ENCODE measurements at places on chromosomes 1 and 21.

- DNase-seq = no peak
These were observed 141.8 kb downstream of the AKT3 start for GRCh38 chr1:243708210-243708609.

GRCh38 chr1:63486629-63487028, 36.4 kb downstream of the ITGB3BP start:
- DNase-seq = no peak

GRCh38 chr1:29698626-29699025, 462.3 kb downstream of the PTPRU start:
- no peak for DNase-seq

GRCh38 chr1:37865348-37866120, 6.1 kb upstream of the MTF1 start:
- DNase-seq = no peak

Measured in T follicular helper cell (primary cell).